ENCODE measurements at places on chromosomes 11 and 22.
A peak's percentile ranks its signal among the peaks of the same experiment; 100 is the strongest.

DNA sequence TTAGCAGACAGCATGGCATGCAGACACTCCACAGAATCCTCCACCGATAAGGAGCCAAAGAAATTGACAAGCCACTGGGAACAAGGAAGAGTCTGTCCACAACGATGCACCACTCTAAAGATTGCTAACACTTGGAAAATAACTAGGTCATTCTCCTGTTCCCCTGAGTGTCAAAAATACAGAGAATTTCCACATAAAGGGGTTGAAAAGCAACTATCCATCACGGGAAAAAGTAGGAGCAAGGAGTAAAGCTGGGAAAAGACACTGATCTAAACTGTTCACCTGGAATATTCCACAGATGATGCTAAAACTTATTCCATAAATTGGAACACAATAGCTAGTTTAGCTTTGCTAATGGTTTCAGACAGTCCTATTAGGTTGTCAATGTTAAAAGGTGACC lies 47.0 kb upstream of the SLC25A1 start:
- no peak for DNase-seq

DNA sequence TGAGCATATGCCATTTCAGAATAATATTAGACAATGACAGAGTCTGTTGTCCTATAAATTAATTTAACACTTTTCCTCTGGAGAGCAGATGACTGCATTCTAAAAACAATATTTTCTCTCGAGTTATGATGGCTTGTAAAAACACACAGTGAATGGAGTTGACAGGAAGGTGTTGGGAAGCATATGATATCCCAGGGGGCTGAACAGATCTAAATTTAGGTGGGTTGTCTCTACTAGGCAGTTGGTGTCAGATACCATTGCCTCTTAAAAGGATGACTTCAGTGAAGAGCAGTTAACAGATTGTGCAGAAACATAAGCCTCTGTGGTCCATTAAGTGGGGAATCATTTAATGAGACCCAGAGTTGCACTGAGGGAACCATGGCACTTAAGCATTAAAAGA lies 30.7 kb downstream of the SVIP start:
- no peak for DNase-seq

DNA sequence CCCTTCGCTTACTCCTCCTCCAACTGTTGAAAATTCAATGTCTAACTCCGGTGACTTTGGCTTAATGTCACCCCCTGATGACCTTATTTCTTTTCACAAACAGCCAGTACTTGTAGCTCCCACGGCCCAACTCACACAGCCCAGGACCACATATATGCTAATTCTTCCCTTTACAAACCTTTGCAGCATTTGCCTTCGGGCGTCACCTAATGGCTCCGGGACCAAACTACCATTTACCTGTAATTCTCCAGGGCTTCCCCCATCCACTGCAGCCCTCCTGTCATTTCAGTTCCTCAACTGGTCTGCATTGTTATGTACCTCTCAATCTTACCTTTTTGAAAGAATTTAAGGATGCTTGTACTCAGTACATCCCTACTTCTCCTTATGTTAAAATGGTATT lies 29.8 kb upstream of the OR56B4 start:
- DNase-seq, result no peak

- DNase-seq, result no peak
These were observed 798.1 kb downstream of the OPCML start for GRCh38 chr11:132734217-132734616.

- DNase-seq, result no peak
These were observed 7.1 kb downstream of the CASP12 start for GRCh38 chr11:104891135-104891534.

- DNase-seq, result peak; percentile 74
These were observed 1.2 kb downstream of the KMT2A start for GRCh38 chr11:118437208-118438125.

DNA sequence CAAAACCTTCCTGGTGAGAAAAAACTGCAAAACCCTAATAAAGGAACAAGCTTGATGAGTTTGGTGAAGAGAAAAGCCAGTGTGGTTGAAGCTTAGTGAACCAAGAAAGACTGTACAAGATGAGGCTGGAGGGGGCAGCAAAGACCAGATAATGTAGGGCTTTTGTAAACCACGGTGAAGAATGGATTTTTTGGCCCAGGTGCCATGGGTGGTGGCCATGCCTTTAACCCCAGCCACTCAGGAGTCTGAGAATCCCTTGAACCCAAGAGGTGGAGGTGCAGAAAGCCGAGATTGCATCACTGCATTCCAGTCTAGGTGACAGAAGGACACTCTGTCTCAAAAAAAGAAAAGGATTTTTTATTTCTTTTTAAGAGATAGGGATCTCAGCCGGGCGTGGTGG lies 5.0 kb upstream of the ZDHHC5 start:
- peak; percentile 31 for DNase-seq

DNA sequence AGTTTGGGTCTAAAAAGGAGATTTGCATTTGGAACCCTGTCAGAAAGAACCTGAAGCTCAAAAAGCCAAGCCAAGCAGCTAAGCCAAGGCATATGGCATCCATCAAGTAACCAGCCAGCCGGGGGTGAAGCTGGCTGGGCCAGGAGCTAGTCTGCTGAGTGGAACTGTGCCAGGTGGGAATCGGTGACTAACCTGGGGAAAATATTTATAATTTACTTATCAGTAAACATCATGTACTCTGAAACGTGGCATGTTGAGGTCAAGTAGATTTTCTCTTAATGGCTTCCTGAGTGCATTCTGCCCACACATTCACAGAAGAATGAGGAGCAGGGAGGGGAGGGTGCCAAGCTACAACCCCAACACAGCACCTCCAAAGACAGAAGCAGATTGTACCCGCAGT lies 70.5 kb upstream of the SESN3 start:
- DNase-seq, result no peak

DNA sequence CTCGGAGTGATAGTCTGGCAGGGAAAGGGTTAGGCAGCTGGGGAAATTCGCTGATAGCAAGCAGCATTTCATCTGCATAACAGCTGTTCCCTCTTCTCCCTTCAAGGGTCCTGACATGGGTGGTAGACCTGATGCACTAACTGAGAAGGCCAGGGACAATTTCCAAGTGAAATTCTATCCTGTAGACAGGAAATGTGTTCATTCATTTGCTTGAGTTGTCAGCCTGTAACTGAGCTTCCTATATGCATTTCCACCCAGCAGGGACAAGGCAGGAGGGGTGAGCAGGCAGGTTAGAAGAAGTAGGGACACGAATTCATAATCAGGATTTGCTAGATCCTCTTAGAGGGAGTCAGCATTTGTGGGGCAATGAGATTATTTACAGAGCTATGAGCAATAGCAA lies 154.3 kb upstream of the NCAM1 start:
- DNase-seq, result no peak

GRCh38 chr22:45424241-45424731 lies 10.8 kb downstream of the RIBC2 start:
- no peak for DNase-seq

DNA sequence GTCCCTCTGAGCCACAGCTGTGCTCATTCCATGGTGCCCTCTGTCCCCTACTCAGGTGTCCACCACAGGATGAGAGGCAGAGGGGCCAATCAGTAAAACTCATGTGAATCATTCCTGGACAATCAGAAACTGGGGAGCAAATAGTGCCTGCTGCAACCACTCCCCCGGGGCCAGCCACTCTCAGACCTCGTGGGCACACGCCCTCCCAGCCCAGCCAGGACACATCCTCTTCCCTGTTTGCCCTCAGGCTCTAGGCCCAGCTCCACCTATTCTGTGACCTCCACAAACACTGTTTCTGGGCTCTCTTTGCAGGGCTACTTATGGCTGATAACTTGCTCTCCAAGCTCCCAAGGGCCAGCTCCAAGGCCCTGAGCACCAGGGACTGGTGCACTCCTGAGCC lies 14.0 kb upstream of the KCTD14 start:
- no peak for DNase-seq

DNA sequence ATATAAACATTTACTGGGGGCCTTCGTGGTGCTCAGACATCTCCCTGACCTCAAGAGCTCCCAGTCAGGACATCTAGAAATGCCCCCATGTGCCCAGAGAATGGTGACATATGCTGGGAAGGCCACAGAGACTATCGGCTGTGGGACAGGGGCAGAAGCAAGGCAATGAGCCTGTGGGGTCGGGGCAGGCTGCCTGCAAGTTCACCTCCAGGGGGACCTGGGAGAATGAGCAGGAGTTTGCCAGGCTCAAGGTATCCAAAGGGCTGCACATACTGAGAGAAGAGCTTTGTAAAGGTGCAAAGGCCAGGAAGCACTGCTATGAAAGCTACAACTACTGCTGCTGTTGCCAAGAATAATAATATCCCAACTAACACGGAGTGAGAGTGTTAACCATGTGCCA lies 233.9 kb downstream of the TENM4 start:
- DNase-seq, result no peak

Measured in activated naive CD4-positive, alpha-beta T cell treated with anti-CD3 and anti-CD28 coated beads for 36 hours (primary cell).